ENCODE measurements at places on chromosomes 16 and 17.

DNA sequence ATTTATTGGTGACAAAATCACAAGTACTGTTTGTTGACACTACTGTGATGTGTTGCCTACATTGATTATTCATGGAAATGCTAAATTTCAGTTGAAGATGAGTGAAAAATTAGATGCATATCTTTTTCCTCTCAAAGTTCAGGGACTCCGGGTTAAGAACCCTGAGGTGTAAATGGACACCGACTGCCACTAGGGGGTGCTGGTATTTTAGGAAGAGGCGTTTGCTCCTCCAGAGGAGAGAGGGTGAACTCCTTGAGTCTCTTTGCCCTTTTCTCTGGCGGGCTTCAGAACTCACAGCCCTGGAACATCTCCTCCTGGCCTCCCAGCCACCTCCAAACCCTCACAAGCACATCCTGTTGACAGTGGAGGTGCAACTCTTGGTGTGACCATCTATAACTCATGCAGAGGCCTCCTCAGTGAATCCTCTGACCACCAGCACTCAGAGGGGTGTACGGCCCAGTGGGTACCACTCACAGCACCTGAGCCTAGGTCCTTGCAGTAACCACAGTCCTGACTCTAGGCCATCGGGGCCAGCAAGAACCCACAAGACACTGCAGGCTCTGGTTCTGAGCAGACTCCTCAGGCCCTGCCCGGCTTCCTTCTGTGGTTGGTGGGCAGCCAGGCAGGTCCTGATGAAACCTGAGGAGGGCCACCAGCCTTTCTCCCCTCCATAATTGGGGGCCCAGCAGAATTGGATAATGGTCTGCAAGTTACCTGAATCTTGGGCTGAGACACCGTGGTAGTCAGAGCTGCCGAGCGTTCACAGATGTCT, 26.2 kb upstream of the PIK3R5 start:
- DNase-seq, result peak; percentile 45

DNA sequence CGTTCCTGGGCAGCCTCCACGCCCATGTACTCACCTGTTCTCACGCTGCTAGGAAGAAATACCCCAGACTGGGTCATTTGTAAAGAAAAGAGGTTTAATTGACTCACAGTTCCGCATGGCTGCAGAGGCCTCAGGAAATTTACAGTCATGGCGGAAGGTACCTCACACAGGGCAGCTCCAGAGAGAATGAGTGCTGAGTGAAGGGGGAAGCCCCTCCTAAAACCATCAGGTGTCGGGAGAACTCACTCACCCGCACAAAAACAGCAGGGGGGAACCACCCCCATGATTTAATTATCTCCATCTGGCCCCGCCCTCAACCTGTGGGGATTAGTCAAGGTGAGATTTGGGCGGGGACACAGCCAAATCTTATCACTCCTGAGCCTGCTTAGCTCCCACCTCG, 18.2 kb downstream of the RAB40C start:
- no peak for DNase-seq

GRCh38 chr16:68548947-68549346, 9.9 kb downstream of the ZFP90 start:
- no peak for DNase-seq

GRCh38 chr16:20930365-20930690, 29.8 kb downstream of the LYRM1 start:
- no peak for DNase-seq

GRCh38 chr16:24291932-24292331, 35.8 kb downstream of the CACNG3 start:
- no peak for DNase-seq

DNA sequence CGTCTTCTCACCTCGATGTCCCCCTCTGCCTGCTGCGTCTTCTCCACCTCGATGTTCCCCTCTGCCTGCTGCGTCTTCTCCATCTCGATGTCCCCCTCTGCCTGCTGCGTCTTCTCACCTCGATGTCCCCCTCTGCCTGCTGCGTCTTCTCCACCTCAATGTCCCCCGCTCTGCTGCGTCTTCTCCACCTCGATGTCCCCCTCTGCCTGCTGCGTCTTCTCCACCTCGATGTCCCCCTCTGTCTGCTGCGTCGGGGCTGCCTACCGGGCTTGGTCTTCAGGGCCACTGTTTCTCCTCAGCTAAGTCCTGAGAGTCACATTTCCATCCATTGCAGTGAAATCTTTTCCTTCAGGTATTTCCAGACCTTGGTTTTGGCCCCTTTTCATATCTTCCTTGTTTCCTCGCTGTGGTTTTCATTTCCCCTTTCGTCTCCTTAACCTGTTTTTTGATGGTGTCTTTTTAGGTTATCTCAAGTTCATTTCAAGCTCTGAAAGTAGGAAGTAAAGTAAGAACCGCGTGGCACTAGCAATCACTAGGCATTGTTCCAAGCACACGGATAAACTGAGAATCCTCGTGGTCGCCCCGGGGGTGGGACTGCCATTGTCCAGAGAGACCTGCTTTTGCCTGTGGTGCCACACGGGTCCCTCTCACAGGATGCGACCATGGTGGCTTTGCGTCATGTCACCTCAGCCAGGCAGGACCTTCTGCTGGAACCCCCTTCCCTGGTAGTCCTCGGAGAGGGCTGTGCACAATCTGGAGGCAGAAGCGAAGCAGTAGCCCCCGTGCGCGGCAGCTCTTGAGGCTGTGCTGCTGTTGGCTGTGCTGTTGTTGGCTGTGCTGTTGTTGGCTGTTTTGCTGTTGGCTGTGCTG, 9.5 kb upstream of the ZNF750 start:
- no peak for DNase-seq

DNA sequence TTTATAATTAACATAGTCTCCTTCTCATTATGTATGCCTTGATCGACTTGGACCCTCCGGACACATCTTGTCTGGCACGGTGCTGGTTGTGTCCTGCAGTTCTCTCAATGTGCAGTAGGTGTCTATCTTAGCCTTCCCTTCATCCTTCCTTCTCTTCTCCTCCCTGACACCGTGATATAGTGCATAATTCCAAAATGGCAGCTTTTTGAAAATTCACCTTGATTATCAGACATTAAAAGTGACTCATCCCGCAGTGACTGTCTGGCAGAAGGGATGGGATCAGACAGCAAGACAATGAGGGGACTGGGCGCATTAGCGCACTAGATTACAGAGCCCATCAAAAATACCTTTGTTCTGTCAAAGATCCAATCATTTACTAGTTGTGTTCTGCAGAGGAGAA, 70.0 kb upstream of the PMFBP1 start:
- DNase-seq, result no peak

GRCh38 chr17:76772842-76773525, 35.1 kb downstream of the MFSD11 start:
- DNase-seq, result peak; percentile 56

DNA sequence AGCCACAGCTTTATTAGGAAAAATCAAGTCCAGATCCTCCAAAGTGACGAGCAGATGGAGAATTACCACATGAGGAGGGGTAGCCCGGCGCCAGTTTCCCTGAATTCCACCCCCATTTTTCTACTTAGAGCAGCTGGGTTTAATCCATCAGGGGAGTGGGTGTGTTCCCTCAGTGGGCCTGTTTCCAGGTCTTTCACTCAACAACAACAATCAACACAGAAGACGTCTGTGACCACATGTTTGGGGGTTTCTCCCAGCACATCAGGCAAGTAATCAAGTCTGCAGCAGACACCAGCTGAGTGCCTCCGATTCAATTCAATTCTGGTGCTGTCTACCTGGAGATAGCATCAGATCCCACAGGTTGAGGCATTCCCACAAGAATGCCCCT, 6.8 kb downstream of the SLC6A2 start:
- DNase-seq, result no peak

DNA sequence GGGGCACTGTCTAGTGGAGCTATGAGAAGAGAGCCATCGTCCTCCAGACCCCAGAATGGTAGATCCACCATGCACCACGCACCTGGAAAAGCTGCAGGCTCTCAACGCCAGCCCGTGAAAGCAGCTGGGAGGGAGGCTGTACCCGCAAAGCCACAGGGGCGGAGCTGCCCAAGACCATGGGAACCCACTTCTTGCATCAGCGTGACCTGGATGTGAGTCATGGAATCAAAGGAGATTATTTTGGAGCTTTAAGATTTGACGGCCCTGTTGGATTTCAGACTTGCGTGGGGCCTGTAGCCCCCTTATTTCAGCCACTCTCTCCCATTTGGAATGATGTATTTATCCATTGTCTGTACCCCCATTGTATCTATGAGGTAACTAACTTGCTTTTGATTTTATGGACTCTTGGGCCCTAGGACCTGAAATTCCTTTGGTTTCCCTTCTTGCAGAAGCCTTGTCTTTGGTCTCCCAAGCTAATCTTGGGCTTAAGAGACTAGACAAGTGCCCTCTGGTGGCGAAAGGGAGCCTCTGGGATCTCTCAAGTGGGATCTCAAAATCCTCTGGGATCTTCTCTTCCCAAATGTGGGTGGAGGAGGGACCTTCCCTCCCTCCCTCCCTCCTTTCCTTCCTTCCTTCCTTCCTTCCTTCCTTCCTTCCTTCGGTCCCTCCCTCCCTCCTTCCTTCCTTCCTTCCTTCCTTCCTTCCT, 58.2 kb upstream of the HAPSTR1 start:
- DNase-seq, result no peak

- no peak for DNase-seq
These were observed 11.6 kb downstream of the CUEDC1 start for GRCh38 chr17:57943645-57944044.

GRCh38 chr17:9414471-9414870, 161.1 kb downstream of the STX8 start:
- DNase-seq, result no peak

DNA sequence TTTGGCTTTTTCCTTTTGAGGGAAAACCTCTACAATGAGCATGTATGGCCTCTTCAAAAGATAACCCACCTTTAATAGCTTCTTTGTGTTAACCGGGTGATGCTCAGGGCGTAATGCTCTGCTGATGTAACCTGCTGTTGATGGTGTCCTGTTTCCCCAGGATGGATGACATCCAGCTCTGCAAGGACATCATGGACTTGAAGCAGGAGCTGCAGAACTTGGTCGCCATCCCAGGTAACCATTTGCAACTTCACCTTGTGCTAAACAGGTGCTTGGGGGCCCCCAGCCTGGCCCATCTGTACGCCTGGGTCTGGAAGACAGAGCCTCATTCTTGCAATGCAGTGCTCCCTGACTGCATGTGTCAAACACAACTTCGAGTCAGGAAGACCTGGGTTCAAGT, 75.1 kb downstream of the MARF1 start:
- no peak for DNase-seq

GRCh38 chr17:48567209-48567608, 10.9 kb downstream of the HOXB4 start:
- no peak for DNase-seq

DNA sequence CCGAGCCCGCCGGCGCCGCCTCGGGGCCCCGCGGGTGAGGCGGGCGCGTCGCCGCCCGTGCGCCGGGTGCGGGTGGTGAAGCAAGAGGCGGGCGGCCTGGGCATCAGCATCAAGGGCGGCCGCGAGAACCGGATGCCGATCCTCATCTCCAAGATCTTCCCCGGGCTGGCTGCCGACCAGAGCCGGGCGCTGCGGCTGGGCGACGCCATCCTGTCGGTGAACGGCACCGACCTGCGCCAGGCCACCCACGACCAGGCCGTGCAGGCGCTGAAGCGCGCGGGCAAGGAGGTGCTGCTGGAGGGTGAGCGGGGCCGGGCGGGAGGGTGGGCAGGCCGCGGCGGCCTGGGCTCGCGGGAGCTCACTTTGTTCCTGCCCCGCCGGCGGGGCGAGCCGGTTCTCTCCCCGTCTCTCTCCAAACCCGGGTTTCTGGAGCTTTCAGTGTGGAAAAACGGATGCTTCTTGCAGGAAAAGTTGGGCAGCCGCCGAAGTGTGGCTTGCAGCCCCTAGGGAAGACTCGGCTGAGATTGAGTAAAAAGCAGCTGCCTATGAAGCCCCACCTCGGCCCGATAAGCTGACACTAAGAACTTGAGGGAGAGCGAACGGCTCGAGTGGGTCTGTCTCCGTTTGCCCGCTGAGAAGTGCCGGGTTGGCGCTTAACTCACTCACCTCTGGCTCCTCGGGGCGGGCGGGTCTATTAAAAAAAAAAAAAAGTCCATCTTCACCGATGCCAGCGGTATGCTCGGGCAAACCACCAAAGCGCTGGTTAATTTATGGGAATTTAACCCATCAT, 677 bp downstream of the SNTB2 start:
- DNase-seq, result peak; percentile 24

- no peak for DNase-seq
These were observed 4.8 kb downstream of the TNP2 start for GRCh38 chr16:11264155-11264832.

DNA sequence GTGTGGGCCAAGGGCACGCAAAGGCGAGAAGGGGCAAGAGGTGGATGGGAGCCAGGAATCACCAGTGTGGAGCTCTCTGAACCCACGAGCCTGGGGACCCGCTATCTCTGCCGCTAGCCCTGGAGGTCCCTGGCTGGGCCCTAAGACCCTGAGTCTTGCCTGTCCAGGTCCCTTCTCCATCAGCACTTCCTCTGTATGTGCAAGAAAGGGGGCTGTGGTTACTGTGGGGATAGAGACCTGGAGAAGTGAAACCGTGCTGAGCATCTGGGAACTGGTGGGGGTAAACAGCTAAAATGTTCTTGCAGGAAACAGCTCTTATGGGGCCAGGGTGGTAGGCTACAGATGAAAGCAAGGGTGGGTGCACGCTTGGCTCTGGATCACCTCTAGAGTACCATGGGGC, 3.1 kb downstream of the SPNS3 start:
- no peak for DNase-seq

GRCh38 chr16:17561056-17561455, 90.3 kb upstream of the XYLT1 start:
- DNase-seq, result no peak

DNA sequence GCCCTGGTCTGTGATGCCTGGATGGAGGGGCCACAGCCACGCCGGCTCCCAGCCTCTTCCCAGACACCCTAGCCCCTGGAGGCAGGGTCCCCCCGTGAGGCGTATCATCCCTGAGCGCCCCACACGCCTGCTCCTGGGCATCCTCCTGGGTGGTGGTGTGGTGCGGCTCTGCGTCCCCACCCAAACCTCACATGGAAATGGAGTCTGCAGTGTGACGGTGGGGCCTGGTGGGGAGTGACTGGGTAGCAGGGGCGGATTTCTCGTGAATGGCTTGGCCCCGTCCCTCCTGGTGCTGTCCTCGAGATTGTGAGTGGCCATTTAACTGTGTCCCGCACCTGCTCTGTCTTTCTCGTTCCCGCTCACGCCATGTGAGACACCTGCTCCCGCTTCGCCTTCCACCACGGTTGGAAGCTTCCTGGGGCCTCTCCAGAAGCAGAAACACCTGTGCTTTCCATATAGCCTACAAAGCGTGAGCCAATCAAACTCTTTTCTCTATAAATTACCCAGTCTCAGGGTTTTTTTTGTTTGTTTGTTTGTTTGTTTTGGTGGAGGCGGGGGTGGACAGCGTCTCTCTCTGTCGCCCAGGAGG, 5.9 kb upstream of the SSTR5 start:
- DNase-seq, result no peak

- no peak for DNase-seq
These were observed 16.2 kb downstream of the GSE1 start for GRCh38 chr16:85629326-85629725.

DNA sequence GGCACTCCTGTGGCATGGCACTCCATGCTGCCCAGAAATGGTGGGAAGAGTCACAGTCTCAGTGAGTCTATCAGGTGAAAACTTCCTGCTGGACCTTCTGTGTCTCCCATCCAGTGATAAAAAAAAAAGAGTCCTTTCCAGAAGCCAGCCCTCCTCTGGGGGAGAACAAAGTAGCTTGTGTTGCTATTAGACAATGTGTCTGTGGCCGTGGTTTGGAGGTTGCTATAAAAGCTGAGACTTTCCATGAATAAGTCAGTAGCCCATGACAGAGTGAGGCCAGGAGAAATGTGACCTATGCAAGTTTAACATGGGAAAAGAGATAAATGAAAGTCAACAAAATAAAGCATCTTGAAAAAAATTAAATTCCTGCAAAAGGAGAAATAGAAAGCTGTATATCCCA, 250.7 kb upstream of the MON1B start:
- DNase-seq, result no peak
